ENCODE measurements at places on chromosomes 13 and 19.
A peak's percentile ranks its signal among the peaks of the same experiment; 100 is the strongest.

- no peak for DNase-seq
Observed at GRCh38 chr13:27281420-27281819, 10.8 kb downstream of the RASL11A start.

GRCh38 chr13:22256111-22256639 is 585.3 kb downstream of the FGF9 start:
- DNase-seq, result no peak

DNA sequence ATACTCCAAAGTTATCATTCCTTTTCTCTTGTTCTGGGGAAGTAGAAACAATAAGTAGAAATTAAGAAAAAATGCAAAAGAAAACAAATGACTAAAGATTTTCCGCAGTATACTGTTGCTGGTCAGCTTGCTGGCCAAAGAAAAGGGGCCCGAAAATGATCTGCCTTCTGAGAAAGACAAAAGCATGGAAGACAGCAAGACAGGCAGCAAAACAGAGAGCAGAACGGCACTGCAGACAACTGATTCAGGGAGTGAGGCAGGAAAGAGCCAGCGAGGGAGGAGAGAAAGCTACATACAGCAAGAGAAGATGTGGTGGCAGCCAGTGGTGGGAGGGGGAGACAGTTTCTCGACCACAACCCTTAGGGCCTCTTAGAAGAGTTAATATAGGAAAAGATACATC is 5.3 kb upstream of the DOCK9 start:
- no peak for DNase-seq

GRCh38 chr13:59747529-59747928 is 416.2 kb downstream of the DIAPH3 start:
- DNase-seq, result no peak

DNA sequence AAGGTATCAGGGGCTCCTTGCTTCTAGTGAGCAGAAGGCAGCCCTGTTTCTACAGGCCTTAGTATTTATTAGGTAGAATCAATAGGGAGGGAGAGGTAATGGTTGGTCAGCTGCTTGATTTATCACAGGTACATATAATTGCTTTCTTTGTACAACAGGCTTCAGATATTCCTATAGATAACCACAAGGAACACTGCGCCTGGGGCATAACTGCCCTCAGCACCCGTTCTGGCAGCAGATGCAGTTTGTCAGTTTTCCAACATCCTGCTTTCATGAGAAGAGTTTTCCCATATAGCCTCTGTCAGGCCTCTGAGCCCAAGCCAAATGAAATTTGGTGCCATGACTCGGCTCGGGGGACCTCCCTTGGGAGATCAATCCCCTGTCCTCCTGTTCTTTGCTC is 12.4 kb upstream of the ZNF486 start:
- no peak for DNase-seq

DNA sequence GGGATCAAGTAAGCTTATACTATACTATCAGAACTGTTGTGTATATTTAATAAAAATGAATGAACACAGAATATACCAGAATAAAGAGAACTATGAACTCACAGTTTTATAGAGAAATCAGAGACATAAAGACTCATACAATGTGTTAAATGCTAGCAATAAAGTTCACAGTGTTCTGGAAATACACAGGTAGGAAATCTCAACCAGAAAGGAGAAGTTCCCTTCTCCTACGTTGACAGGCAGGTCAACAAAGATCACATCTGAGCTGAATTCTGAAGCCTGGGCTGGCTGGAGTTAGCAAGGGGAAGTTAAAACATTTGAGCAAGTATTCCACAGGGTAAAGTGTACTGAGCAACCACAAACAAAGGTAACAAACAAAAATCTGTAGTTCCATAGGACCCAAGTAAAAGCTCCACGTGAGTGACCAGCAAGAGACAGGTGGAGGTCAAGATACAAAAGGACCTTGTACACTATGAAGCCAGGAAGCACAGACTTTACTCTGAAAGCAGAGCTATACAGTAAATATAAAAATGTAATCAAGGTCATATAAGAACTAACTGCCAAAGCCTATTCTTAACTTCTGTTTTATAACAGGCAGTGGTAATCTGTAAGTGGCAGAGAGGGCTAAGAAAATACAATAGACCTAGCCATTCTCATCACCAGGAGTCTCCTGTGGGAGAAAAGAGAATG is 13.0 kb downstream of the FBXL3 start:
- no peak for DNase-seq

DNA sequence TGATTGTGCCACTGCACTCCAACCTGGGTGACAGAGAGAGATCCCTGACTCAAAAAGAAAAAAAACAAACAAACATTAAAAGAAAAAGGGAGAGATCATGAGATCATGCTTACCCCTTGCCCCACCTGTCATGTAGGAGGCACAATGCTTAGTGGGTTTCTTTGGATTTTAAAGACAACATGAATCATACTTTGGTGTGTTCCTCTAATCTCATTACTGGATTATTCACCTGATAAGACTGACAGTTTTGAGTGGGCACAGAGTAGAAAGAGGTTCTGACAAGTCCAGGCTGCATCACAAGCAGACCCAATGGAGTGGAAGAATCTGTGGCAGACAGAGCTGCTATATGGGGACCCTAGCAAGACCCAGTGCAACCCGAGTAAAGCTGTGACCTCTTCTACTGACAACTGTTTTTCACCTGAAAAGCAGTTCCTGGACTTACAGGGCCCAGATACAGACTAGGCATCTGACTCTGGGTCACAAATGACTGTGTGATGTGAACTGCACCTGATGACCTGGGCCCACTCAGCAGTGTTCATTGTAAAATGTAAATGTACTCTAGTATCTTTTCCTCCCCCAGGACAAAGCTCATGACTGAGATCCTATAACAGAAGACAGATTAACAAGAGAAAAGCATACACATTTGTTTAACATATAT is 28.9 kb upstream of the USP12 start:
- no peak for DNase-seq

DNA sequence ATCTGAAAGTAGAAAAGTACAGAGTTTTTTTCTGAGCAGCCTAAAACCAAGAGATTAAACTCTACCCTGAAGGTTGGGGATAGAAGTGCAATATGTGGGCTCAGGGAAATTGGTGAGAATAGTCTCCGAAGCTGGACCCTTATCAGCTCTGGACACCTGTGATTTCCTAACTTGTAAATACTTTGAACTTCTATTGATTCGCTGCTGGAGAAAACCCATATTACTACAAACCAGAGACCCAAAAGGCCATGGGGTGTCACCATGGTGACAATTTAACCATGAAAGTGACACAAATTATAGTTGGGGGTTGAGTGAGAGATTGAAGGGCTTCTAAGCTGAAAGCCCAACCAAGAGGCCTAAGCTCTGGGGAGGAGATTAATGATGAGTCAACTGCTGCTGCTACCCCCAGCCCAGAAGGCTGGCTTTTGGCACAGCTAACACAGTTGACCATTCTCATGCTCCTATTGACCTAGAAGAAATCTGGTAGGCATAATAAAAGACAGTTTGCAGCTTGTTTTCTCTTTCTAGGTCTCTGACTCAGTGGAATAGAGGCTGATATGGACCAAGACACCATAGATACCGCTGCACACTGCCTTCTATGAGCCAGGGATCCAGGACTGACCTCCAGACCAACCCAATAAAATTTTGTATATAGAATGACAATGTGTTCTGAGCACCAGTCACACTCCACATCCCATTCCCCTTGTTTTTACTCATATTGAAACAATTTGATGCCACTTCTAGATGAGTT is 131.9 kb upstream of the FNDC3A start:
- DNase-seq, result no peak

GRCh38 chr13:66567899-66568612 is 662.1 kb downstream of the PCDH9 start:
- DNase-seq, result no peak

- DNase-seq, result no peak
Observed at GRCh38 chr19:5309438-5310204, 31.0 kb downstream of the PTPRS start.

GRCh38 chr19:5987077-5987818 is 9.3 kb upstream of the RANBP3 start:
- peak; percentile 74 for DNase-seq

DNA sequence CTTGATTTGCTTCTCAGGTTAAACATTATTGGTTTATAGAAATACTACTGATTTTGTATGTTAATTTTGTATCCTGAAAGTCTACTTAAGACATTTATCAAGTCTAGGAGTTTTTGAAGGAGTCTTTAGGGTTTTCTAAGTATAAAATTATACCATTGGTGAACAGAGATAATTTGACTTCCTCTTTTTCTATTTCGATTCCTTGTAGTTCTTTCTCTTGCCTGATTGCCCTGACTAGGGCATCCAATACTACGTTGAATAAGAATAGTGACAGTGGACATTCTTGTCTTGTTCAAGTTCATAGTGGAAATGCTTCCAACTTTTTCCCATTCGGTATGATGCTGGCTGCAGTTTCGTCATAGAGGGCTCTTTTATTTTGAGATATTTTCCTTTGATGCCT is 807.5 kb upstream of the SLC10A2 start:
- DNase-seq, result no peak

DNA sequence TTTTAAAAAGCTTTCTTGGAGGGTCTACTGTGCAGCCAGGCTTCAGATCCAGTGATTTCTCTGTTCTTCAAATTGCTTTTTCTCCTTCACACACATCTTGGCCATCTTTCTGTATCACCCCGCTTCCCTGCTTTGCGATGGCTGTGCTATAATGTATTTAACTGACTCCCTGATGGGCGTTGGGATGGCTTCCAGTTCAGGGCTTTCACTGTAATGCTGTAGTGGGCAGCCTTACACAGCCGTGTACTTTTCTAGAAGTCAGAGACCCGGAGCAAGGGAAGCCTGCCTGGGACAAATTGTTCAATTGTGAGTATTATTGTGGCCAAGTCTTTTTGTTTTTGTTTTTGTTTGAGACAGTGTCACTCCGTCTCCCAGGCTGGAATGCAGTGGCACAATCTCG is 19.4 kb upstream of the PAK4 start:
- no peak for DNase-seq

GRCh38 chr13:79810669-79811068 is 329.7 kb downstream of the NDFIP2 start:
- no peak for DNase-seq

Data from inflammatory macrophage (primary cell).